ENCODE measurements at places on chromosomes 12 and 14.

GRCh38 chr14:100219126-100219785 is 19.7 kb upstream of the YY1 start:
- DNase-seq = no peak

GRCh38 chr12:92602476-92602875 is 100.3 kb upstream of the PLEKHG7 start:
- DNase-seq = no peak

DNA sequence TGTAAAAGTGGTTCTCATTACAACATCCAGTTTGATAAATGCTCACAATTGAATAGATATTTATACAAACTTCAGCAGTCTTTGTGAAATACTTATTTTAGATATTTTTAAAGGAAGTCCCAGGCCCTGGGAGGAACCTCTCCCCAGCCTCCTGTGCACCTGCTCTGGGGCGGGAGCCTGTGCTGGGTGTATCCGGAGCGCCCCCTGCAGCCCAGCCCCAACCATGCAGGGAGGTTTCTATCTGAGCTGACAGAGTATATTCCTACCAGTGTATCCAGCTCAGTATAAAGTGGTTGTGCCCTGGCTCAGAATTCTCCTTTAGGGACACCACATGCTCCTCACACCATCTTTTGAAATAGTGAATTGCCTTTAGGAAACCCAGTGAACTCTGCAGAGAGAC is 851.8 kb downstream of the TMEM121 start:
- DNase-seq = no peak

DNA sequence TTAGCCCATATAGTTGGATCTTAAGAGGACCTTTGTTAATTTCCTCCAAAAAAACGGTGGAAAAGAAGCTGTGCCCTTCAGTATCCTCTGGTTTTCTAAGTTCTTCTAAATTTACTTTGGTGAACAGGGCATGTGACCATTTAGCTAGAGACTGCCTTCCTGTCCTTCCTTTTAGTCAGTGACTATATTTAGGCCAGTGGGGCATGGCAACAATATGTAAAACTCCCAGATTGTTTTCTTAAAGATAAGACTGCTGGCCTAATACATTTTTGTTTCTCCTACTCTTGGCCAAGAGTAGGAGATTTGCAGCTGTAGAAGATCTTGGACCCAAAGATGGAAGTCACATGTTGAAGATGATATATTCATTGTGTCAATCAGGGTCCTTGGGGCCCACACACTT is 325.1 kb upstream of the DCN start:
- no peak for DNase-seq

DNA sequence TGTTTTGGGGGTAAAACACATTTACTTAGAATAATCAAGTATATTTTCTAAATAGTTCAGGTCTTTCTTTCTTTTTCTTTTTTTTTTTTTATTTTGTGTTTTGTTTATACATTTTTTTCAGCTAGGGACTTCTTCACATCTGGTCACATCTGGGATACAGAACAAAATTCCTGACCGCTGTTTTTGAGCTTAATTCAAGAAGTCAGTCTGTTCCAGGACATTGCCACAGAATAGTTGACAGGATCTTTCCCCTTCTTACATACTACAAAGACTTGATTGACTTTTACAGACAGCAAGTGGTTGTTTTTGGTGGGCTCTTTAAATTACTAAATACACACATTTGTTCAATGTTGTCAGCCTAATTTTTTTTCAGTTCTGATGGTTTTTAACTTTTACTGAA is 41.8 kb upstream of the DCN start:
- DNase-seq = no peak

DNA sequence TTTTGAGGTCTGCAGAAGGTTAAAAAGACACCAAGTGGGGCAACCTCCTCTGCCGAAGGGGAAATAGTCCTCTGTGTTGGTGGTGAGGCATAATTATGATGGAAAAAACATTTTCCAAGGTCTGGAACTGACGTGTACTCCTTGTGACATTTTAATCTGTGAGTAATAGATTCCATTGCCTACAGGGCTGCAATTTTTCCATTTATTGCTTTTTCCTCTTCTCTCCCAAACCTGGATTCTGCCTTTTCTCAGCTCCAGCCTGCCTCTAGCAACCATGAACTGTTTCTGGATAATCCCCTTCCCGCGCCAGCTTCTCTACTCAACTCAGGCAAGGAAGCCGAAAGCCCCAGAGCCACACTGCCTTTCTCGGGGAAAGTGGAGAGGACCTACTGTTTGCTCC is 230.1 kb upstream of the PLXNC1 start:
- DNase-seq = no peak

DNA sequence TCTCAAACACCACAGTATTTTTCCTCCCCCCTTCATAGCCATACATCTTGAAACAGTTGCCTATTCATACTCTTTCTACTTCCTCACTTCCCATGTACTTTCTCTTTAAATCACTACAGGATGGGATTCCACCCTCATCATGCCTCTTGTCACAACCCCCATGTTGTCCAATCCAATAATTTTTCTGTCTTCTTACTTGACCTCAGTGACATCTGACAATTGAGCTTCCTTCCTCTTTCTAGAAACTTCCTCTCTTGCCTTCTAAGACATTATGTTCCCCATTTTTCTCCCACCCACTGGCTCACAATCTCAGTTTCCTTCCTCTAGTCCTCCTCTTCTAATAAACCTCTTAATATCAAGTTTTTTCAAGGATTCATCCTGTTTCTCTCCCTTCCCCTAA is 5.3 kb downstream of the C2CD5 start:
- DNase-seq = no peak

- DNase-seq = no peak
Observed at GRCh38 chr12:62736596-62736995, 198.4 kb downstream of the PPM1H start.

- DNase-seq = no peak
Observed at GRCh38 chr12:49962861-49963765, 1.4 kb downstream of the AQP5 start.

- no peak for DNase-seq
Observed at GRCh38 chr12:126067626-126068329, 1002.5 kb downstream of the AACS start.

DNA sequence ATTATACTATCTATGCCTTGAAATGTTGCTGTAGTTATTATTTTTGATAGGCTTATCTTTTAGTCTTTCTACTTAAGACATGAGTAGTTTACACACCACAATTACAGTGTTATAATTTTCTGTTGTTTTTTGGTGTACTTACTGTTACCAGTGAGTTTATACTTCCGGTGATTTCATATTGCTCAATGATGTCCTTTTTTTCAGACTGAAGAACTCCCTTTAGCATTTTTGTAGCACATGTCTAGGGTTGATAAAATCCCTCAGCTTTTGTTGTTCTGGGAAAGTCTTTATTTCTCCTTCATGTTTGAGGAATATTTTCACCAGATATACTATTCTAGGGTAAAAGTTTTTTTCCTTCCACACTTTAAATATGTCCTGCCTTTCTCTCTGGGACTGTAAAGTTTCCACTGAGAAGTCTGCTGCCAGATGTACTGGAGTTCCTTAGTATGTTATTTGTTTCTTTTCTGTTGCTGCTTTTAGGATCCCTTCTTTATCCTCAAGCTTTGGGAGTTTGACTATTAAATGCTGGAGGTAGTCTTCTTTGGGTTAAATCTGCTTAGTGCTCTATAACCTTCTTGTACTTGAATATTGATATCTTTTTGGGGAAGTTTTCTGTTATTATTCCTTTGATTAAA is 41.5 kb upstream of the FERMT2 start:
- no peak for DNase-seq

DNA sequence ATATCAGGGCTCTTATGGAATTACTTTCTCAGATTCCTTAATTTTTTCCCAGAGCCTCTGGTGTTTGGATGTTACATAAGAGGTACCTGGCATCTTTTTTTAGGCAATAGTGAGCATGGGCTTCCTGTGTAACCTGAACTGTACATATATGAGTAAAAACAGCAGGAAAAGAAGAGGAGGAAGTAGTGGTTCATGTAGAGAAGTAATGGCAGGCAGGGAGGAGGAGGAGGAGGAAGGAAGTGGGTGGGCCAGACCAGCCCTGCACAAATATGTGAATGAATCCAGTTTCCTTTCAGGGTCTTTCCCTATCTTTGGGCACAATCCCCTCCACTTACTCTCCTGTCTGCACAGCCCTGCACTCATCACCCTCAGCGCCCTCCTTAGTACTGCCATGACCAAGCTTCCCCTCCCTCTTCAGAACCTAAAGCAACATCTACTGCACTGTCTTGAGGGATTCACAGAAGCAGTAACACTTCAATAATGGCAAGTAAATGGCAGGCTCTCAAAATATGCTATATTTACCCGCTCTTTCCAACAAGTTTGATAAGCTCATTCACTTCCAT is 40.9 kb upstream of the GSG1 start:
- no peak for DNase-seq

- DNase-seq = no peak
Observed at GRCh38 chr12:130281153-130281799, 56.4 kb upstream of the PIWIL1 start.

GRCh38 chr14:69530095-69530494 is 44.6 kb downstream of the CCDC177 start:
- DNase-seq = no peak

GRCh38 chr14:24304019-24304387 is 3.8 kb downstream of the CIDEB start:
- no peak for DNase-seq

GRCh38 chr14:93079321-93079720 is 36.4 kb downstream of the ITPK1 start:
- no peak for DNase-seq

- DNase-seq = no peak
Observed at GRCh38 chr12:57027805-57028153, 11.4 kb upstream of the TAC3 start.

GRCh38 chr12:23169696-23170013 is 544.7 kb downstream of the ETNK1 start:
- no peak for DNase-seq

DNA sequence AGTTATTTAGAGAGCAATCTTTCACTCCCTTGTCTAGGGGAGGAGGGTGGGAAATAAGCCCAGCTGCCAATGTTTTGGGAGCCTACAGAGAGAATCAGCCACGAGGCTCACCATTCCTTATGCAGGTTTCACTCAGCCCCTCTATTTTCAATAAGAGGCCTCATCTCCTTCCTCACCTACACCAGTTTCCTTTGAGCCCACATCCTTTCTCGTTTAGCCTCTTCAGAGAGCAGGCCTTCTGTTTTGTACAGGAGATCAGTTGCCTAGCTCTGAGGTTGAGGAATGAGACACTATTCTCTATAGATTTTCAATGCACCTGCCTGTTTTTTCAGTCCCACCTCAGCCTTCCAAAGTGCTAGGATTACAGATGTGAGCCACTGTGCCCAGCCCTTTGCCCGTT is 17.9 kb downstream of the SNAPC1 start:
- DNase-seq = no peak

DNA sequence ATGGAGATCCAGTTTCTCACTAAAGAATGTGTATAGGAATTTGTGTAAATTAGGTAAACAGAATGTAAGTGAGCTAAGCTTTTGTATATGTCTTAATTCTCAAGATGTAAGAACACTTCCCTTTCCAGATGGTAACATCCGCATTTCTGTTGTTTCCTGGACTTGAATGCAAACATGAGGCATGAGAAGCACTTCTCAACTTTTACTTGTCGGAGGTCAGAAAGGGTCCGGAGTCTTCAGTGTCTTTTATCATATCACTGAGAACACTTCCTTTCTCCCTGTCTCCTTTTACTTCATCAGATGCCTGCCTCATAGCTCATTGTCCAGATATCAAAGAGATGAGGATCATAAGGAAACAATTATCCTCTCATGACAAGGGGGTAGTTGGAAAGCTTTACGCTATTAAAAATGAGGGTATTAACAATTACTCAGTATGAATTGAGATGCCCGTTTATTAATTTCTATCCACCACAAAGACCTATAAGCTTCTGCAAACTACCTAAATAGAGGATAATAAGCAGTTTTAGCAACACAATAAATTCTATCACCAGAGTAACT is 214.1 kb upstream of the FLRT2 start:
- no peak for DNase-seq

DNA sequence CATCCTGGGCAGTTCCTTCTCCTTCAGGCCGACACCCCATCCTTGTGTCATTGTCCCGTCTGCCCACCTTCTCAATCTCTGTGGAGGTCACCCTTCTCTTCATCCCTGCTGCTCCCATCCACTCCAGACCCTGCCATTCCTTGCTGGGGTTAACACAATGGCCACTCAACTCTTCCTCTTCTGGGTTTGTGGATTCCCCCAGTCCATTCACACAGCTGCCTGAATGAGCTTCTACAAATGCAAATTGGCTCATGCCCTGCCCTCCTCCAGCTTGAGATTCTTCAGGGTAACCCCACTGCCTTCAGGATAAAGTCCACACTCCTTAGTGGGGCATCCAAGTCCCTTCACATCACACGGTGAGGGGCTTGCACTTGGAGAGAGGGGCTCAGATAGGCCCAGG is 17.2 kb upstream of the PRMT8 start:
- DNase-seq = no peak

GRCh38 chr12:50936821-50937530 is 15.4 kb upstream of the HIGD1C start:
- DNase-seq = no peak

DNA sequence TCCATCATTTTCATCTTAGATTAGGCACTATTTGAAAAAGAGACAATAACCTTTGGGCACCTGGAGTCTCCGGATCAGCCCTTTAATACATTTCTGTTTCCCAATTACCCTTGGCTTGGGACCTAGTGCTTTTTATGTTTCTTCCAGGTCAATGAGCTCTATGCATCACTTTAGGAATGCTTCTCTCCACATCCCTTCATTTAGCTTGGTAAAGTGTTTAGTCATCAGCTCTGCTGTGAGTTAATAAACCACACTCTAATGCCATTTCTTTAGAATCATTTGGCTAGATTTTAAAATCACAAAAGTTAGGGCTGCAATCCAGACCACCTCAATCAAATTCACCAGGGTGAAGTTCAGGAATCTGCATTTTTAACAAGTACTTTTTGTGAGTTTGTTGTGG is 41.7 kb downstream of the RASSF9 start:
- no peak for DNase-seq

DNA sequence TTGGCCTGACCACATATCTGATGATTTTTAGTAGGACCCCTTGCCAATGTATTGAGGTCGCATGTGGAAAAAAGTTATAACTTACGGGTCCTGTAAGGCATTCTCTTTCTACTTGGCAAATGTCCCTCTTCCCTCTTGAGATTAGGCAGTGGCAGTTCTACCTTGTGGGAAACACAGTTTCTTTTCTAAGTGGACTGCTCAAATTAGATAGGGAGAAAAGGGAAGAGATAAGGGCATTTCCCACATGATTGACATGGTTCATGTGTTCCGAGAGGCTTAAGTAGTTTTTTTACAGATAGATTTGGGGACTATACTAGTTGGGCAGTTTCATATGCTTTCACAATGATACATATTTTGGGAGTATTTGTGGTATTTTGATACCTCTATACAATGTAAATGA is 154.7 kb downstream of the FBXL14 start:
- no peak for DNase-seq

- no peak for DNase-seq
Observed at GRCh38 chr12:90262251-90262650, 553.6 kb upstream of the ATP2B1 start.

Data from stimulated activated CD8-positive, alpha-beta memory T cell treated with anti-CD3 and anti-CD28 coated beads, Interleukin-15, amount 100 ng/mL, for 1 hour (primary cell).